ENCODE measurements at places on chromosomes 5 and 9.

- DNase-seq: no peak
These were observed 159.3 kb downstream of the TMC1 start for GRCh38 chr9:72680593-72681282.

- DNase-seq: no peak
These were observed 18.8 kb upstream of the PHF2 start for GRCh38 chr9:93557366-93558137.

- no peak for DNase-seq
These were observed 381.2 kb upstream of the IRX1 start for GRCh38 chr5:3214396-3214795.

- DNase-seq: no peak
These were observed 376.4 kb downstream of the KCTD16 start for GRCh38 chr5:144547098-144547499.

DNA sequence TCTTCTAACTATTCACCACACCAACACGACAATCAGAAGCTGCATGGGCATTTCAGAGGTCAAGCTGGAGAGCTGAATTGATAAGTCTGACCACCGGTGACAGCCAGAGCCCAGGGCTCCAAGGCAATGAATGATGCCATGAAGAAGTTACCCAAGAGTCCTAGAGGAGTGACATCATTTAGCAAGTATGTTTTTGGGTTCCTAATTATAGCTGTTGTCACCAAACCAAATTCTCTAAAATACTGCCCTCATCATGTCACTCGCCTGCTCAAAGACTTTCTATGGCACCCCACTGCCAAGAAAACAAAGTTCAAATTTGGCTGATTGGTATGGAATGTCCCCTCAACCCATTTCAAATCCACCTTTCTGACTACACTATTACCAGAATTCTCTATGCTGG is 235.1 kb downstream of the SPOCK1 start:
- no peak for DNase-seq

GRCh38 chr5:39498278-39498952 is 73.6 kb upstream of the DAB2 start:
- no peak for DNase-seq

GRCh38 chr9:114263853-114264510 is 58.9 kb upstream of the ORM1 start:
- DNase-seq: no peak

- no peak for DNase-seq
These were observed 56.2 kb upstream of the PIK3R1 start for GRCh38 chr5:68159224-68159951.

DNA sequence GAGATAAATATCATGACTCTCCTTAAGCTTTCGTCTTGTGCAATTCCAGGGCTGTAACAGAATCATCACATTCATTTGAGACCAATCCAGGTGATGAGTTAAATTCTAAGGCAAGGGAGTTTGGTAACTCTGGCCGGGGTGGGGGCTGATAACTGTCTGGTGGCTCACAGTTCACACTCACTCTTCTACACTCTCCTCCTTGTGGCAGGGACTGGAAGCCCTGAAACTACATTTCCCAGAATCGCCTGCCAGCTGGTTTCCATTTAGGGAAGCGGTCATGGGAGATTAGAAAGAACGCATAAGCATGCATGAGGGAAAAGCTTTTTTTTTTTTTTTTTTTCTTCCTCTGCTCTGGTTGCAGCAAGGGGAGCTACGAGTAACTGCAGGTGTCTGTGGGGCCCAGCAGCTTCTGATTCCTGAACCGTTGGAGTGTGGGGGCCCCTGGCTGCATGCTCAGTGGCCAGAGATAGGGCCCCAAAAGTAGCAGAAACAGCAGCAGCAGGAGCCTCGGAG is 154.8 kb upstream of the TBC1D2 start:
- DNase-seq: no peak

- no peak for DNase-seq
These were observed 184.6 kb downstream of the KDM4C start for GRCh38 chr9:6942406-6942805.

GRCh38 chr5:161002571-161003074 is 150.6 kb upstream of the ATP10B start:
- DNase-seq: no peak

DNA sequence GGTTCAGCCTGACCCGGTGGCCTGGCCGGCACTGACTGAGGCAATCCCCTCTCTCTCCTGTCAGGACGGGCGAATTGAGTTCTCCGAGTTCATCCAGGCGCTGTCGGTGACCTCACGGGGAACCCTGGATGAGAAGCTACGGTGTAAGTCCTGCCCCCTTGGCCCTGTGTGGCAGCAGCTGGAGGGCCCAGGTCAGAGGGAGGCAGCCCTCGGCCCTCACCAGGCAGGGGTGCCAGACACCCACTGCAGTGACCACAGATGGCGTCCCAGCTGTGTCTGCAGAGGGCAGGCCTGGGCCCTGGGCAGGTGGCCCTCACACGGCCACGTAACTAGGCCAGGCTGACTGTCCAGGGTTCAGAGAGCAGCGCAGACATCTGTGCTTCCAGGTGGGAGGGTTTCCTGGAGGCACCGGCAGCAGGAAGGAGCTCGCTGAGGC is 45.9 kb upstream of the HMCN2 start:
- no peak for DNase-seq

GRCh38 chr5:95761771-95762651 is 30.9 kb downstream of the RHOBTB3 start:
- DNase-seq: no peak

- no peak for DNase-seq
These were observed 27.3 kb downstream of the SARDH start for GRCh38 chr9:133710661-133711427.

DNA sequence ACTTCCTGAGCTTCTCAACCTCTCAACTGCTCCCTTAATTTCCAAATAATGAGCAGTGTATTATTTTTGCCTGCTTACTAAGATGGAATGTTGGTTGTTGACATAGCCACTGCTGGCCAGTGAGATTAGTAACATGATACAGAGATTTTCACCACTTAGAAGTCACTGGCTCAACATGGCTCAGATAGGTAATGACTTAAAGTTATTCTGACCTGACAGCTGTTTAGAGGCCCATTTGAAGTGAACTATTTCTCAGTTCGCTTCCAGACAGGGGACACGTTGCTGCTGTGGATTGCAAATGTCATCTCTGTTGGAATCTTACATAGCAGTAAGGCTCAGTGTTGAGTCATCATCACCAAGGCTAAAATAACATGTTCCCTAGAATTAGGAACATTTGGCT is 490.2 kb downstream of the TLE4 start:
- DNase-seq: no peak

- DNase-seq: no peak
These were observed 8.8 kb downstream of the NAA35 start for GRCh38 chr9:85949586-85950335.

GRCh38 chr5:99104538-99105132 is 175.8 kb upstream of the CHD1 start:
- DNase-seq: peak; percentile 22

- DNase-seq: peak; percentile 38
These were observed 15.0 kb upstream of the TEX48 start for GRCh38 chr9:114696814-114697544.

DNA sequence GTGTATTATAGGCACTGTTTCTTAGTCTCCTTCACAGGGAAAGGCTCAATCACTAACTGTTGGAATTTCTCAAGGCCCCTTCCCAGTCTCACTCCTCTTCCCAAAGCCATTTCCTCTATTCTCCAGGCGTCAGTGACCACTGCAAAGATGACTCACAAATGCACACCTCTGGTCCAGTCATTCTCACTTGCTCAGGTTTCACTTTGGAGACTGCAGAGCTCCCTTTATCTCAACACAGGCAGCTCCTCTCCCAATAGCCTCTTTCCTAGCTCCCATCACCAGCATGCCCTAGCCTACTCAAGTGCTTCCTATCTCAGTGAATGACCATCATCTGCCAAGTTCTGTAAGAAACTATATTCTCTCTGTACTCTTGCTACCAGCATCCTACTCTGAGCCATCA is 323.6 kb downstream of the NTRK2 start:
- DNase-seq: no peak

DNA sequence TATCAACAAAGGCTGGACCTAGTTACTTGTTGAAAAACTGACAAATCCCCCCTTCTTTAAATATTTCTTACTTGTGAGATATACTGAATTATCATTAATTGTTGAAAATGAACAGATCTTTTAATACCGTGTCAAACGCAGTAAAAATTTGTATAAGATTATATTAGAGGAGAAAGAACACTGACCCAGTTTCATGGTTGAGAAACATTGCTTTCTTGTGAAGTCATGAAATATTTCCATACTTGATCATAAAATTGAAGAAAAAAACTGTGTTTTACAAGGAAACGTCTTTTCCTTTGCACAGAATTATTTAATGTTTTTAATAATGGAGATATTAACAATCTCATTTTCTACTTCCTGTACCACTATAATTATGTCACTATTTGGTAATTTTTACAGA is 45.8 kb downstream of the MOCS2 start:
- DNase-seq: no peak

- DNase-seq: no peak
These were observed 36.4 kb downstream of the C6 start for GRCh38 chr5:41176952-41177351.

DNA sequence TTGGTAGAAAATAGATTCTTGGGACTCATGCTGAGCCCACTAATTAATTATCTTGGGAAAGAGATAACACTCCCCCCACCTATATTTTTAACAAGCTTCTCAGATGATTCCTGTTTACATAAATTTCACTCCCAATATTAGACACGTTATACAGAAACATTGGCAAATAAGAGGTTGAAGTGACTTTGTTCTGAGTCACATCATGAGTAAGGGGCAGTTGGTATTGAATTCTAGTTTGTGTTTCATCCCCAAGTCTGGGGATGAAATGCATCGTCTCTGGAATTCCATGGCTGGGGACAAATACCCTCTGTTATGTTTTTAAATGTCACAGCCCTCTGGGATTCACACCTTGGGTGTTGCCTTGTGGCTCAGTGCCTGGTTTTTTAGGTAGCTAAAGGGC is 41.0 kb downstream of the BASP1 start:
- DNase-seq: no peak

- no peak for DNase-seq
These were observed 21.1 kb downstream of the PITX1 start for GRCh38 chr5:135012951-135013391.

- peak; percentile 32 for DNase-seq
These were observed 179.7 kb upstream of the ANKRD55 start for GRCh38 chr5:56412601-56413379.

GRCh38 chr5:3858524-3858923 is 262.9 kb downstream of the IRX1 start:
- DNase-seq: no peak

All from CD4-positive, alpha-beta T cell treated with Interleukin-17A for 1 hour (primary cell).